ENCODE measurements at places on chromosomes 2 and 18.

DNA sequence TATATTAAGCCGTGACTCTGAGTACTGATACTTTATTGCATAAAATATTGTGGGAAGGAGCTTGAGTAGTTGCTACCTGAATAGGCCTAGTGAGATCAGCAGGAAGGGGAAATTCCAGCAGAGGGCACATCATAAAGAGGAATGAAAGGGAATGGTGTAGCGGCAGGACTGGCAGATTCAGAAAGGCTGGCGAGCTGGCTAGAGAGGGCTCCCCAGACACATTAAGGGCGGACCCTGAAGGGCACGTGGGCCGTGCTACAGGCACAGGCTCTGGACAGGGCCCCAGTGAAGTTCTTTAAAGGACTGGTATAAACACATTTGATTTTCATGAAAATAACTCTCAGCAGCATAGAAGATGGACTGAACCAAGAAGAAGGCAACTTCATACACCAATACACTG lies 43.0 kb downstream of the PTPN2 start:
- DNase-seq, result peak; percentile 10

DNA sequence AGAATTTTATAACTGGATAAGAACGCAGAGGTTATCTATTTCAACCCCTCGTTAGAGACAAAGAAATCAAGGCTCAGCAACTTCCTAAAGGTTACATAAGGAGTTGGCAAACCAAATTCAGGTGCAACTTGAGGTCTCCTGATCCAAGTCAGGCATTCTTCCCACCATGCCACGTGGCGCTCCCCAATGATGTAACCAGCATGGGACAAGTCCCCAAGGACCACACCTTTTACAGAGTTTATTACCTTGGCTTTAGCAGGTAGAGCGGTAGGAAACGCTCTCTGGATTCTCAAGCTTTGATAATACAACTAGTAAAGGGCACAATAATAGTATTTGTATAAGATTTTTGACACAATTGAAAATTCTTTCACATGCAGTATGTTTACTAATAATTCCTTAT lies 26.7 kb upstream of the MBOAT2 start:
- no peak for DNase-seq

DNA sequence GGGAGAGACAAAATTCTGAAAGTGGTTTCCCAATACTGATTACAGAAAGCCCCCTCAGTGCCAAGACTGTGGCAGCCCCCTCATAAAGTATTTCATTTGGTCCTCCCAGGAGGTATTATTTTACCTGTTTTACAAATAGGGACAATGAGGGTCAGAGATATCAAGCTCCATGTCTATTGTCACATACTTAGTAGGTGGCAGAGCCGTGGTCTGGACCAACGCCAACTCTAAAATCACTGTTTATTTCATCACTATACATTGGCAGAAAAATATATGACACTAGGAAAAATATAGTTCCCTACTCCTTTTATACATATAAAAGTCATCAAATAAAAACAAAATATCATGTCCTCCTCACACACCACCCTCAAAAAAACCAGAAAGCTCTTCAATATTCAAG lies 68.6 kb downstream of the DHRS9 start:
- no peak for DNase-seq

- no peak for DNase-seq
Measured at GRCh38 chr2:212416086-212416485, 122.5 kb downstream of the ERBB4 start.

DNA sequence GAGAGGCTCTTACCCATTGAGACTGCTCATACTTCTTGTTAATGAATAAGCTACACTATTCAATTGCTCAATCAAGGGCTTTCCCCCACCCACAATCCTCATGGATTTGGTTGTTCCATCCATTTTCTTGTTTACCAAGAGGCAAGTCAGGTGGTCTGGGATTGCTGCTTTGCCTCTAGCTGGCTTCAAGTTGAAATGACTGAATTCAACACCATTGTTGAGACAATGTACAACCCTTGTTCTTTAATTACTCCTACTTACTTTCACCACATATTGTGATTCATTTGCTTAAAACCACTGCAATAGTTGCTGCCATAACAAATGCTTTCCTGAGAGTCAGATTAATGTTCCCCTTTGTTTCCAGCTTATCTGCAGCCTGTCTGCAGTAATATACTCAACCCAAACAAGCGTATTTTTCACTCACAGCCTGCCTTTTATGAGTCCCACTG lies 532.2 kb downstream of the RIT2 start:
- no peak for DNase-seq

DNA sequence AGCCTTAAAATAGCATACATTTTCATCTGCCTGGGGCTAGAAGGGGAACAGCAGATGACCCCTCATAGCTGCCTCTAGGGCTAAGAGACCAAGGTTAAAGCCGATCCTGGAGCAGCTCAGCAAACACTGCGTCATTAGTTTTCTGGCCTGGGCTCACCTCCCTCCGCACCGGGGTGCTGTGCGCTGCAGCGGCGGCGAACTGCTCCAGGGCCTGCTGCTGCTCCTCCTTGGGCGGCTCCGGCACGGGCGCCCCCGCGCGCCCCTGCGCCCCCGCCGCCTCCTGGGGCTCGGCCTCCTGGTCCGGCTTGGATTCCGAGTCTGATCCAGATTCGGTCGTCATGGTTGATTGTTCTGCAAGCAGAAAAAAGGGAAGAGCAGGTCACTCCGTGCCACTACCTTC lies 55.0 kb downstream of the EPB41L3 start:
- DNase-seq, result no peak

DNA sequence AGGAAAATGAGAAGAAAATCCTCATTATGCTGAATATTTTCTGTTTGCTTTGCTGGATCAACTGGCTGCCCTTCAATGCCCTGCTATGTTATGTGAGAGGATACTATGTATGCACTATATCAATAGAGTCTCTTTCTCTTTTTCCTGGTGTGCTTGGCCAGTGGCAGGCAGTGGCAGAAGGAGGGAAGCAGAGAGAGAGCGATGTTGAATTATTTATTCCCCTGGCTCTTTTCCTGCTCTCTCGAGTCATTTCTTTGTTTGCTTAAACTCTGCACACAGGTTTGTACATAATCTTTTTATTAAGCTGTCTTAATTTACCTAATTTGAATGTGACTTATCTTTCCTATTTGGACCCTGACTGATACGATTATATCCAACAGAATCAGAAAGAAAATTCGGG lies 1727.3 kb downstream of the SUCLG1 start:
- no peak for DNase-seq

GRCh38 chr2:149715005-149715592 lies 127.5 kb upstream of the MMADHC start:
- peak; percentile 23 for DNase-seq

GRCh38 chr18:58116818-58117217 lies 72.8 kb downstream of the NEDD4L start:
- DNase-seq, result no peak

DNA sequence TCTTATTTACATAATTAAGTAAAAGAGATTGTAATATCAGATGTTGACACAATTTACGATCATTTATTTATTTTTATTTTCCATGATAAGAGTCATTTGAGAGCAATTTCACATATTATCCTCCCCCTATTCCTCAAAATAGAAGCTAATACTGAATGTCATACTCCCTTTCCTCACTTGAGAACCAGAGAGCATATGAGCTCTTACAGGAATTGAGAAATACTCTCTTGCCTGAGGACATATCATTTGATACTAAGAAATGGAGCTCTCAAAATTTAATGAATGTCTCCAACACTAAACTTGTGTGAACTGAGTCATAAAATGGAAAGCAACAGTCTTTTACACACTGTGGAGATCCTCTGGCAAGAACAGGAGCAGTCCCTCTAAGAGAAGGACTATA lies 68.5 kb upstream of the CHST9 start:
- DNase-seq, result no peak

DNA sequence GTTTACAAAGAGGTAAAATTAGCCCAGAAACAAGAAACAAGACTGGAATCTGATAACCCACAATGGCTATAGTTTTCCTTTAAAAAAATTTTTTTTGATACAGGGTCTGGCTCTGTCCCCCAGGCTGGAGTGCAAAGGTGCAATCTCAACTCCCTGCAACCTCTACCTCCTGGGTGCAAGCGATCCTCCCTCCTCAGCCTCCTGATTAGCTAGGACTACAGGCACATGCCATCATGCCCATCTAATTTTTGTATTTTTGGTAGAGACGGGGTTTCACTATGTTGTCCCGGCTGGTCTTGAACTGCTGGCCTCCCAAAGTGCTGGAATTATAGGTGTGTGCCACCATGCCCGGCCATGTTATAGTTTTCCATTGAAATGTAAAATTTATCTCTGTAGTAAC lies 12.3 kb upstream of the PARD6G start:
- DNase-seq, result no peak

GRCh38 chr2:182852090-182852489 lies 14.3 kb downstream of the FRZB start:
- peak; percentile 8 for DNase-seq

DNA sequence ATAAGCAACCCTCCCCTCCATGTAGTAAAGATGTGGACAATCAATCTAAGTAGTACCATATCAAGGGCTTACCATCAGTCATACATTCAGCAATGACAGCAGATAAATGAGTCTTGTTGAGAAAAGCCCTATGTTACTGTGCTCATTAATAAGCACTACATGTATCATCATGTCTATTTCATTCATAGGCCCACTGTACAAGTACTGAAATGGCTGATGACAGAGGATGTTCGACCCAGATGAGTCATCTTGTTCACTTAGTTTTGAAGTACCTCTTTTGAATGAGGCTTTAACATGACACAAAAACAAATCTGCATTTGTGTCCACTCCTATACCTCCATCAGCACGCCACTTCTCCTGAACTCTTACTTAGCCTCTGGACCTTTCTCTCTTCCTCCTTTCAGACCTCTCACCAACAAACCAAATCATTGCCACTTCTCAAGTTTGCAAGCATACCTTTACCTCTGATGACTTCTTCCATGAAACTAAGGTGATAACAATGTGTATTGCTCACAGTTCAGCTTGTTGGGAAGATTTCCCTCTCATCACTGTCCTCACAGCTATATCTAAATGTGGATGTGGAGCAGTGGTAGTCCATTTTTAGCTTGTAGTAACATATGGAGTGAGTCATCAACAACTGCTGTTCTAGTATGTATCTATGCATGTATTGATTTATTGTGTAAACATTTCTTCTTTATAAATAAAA lies 921.0 kb upstream of the SLC39A10 start:
- DNase-seq, result no peak

GRCh38 chr18:23573626-23574431 lies 12.5 kb downstream of the NPC1 start:
- DNase-seq, result no peak

GRCh38 chr2:188051706-188052105 lies 240.0 kb upstream of the GULP1 start:
- no peak for DNase-seq

DNA sequence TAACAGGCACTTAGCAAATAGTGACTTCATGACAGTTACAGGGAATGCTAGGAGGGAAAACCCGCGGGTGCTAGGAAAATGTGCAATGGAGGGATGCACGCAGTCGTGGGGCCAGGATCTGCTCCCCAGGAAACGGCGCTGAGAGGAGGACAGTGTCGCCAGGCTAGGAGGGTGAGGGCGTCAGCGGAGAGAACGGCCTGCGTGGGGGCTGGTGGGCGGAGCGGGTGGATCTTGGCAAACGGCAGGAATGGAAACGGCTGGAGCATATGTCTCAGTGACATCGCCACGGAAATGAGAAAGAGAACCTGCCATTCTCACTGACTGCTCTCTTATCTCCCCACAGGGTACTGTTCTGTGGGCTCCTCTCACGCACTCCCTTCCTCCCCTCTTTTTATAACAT lies 478.5 kb upstream of the ID2 start:
- DNase-seq, result no peak

- no peak for DNase-seq
Measured at GRCh38 chr2:240275386-240275785, 134.9 kb upstream of the OTOS start.

DNA sequence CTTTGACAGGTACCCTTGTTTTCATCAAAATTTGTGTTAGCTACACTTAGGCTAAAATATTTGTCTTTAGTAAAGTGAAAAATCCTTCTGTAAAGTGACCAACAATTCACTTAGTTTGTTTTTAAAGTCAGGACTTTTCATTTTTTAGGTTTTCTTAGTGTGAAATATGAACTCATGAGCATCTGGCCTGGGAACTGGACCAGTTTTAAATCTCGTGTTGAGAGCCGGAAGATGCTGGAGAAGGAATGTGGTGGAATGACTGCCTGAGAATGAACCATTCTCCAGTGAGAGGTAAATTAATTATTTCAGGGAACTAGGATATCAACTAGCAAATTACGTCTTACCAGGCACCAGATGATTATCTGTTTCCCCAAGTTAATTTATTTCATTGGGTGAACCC lies 305.7 kb downstream of the AGPS start:
- DNase-seq, result no peak

DNA sequence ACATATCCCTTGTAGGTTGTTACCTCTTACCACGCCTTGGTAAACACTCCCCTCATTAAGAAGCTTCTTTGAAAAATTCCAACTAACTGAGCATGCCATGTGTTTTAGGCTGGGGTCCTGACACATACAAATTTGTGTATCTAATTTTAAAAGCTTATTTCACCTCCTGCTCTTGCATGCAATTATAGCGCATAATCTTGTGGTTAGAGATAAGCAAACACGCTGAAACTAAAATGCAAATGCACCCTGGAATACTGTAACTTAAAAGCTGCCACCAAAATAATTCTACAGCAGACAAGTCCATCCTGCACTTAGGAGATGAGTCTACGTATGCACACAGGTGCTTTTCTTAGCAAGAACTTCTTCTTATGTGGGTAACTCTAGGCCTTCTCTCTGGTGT lies 990.2 kb downstream of the TSN start:
- DNase-seq, result no peak
